Naive thymus-derived CD4-positive, alpha-beta T cell (primary cell): ENCODE measurements at places on chromosomes 12 and 14.
A peak's percentile ranks its signal among the peaks of the same experiment; 100 is the strongest.

DNA sequence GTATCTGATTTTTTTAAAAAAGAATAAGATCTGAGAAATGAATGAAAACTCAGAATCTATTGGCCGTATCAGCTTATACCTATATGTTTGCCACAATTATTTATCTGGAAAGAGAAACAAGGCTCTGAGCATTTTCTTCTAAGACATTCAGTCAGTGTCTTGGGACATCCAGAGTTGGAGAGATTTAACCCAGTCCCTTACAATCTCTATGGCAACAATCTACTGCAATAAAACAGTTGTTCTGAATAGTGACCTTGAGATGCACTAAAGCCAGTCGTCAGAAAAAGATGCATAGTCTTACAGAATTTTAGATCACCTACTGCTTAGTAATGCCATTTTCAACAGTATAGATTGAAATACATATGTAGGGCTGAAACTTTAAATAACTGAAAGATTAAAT lies 52.0 kb upstream of the SOCS2 start:
- no peak for DNase-seq

DNA sequence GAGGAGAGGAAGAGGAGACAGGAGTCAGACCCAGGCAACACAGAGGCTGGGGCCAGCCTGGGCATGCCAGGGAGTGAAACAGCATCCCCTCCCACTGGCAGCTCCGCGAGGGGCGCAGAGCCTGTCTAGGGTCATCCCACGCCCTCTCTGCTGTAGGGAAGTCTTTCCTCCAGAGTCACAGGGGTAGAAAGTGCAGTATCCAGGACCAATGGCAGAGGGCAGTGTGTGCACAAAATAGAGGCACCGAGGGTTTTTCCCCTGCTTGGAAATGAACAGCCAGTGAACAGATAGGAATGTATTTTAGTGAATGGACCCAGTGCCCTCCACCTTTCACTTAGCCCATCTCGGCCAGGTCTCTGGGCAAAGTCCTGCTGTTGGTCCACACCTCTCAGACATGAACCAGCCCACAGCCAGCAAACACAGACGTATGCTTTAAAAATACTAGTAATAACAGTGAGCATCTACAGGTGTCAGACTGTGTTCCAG lies 9.4 kb upstream of the KRT74 start:
- peak; percentile 68 for DNase-seq

- no peak for DNase-seq
These were observed 57.2 kb upstream of the SCN8A start for GRCh38 chr12:51533799-51534198.

- DNase-seq, result no peak
These were observed 182.8 kb downstream of the NUAK1 start for GRCh38 chr12:105955976-105956375.

DNA sequence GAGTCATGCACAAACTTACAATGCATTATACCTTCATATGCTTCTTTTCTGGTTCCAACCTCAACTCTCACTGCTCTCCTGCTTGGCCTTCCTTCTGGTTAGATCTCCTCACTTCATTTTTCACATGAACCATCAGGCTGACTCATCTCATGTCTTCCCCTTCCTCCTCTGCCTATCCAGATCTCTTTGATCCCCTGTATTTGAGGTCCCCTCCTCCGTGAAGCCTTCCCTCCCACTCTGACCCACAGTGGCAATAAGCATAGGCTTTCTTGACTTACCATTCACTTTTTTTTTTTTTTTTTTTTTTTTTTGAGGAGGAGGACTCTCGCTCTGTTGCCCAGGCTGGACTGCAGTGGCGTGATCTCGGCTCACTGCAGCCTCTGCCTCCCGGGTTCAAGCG lies 14.7 kb upstream of the ASIC1 start:
- no peak for DNase-seq
